SHP77 treated with DMSO at 0.1 percent for 48 hours (cell line): ENCODE measurements at places on chromosomes 3 and 15.

GRCh38 chr3:25151281-25151902 is 276.7 kb upstream of the RARB start:
- no peak for DNase-seq

GRCh38 chr3:21755896-21756295 is 4.9 kb upstream of the ZNF385D start:
- DNase-seq: no peak

DNA sequence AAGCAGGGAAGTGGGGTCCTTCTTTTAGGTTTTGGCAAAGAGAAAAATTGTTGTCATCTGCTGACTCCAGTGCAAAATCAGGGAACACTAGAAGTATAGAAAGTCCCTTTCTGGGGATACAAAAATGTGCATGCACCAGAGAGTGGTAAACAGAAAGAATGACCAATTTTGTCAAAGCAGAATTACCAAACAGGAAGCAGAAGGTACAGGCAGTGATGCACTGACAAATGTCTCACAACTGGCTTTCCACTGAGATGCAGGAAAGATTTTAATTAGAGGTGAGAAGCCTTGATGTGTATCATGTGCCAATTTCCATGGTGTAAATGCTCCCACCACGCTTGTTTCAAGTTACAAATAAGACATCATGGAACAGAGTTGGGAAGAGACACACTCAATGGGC is 66.0 kb downstream of the TRIM69 start:
- no peak for DNase-seq

- DNase-seq: no peak
Observed at GRCh38 chr15:77014132-77015081, 19.5 kb downstream of the PSTPIP1 start.

GRCh38 chr15:51135276-51135675 is 40.6 kb upstream of the TNFAIP8L3 start:
- DNase-seq: no peak

DNA sequence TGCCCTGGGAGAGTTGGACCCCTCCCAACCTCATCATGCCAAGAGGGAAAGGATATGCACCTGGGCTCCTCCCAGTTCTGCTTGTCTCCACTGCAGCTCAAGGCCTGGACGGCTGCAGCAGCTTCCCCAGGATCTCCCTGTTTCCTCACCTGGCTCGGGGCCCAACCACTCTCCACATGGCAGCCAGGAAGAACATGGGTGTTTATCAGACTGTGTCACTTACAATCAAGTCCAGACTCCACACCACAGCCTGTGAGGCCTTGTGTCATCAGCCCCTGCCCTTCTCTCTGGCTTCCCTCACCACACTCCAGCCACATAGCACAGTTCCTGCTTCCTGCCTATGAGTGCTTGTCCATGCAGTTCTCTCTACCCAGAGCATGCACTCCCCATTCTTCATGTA is 534.4 kb downstream of the EPHB1 start:
- DNase-seq: no peak

DNA sequence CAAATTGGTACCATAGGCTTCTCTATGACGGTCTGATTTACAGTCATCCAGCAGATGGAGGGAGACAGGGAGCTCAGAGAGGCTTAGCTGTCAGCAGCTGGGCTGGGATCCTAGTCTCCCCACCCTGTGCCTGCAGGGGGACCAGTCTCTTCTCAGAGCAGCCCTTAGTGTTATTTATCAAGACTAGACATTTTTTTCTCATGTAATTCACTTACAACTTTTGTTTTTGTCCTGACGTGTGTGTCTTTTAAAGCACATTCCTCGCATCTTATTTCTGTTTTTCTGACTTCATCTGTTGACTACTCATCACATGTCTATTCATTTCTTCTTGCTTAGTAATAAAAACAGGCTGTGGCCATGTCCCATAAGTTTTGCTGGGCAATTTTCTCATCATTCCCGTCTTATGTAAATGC is 116.1 kb downstream of the KLF13 start:
- peak; percentile 14 for DNase-seq

DNA sequence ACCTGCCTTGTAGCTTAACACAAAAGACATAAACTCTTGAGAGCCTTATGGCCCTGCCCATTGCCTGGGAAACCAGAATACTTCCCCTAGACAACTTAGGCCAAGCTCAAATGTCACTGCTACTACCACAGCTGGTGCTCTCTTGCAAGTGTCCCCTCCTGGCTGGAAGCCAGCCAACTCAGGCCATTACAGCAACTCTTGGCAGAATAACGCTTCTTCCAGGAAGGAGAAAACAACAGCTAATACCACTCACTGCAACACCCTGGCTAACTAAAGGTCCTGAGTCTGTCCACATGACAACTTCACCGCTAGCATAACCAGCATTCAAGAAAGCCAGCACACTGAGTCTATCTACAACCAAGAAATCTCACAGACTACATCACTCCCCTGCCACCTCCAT is 5.1 kb upstream of the B4GALT4 start:
- DNase-seq: no peak
